SHP77 (cell line): ENCODE measurements at places on chromosomes 2 and 18.

- no peak for DNase-seq
Measured at GRCh38 chr2:43083710-43084698, 142.4 kb downstream of the ZFP36L2 start.

GRCh38 chr2:55309446-55309845 is 40.4 kb upstream of the MTIF2 start:
- no peak for DNase-seq

GRCh38 chr2:120719491-120719890 is 16.2 kb upstream of the GLI2 start:
- DNase-seq: no peak

DNA sequence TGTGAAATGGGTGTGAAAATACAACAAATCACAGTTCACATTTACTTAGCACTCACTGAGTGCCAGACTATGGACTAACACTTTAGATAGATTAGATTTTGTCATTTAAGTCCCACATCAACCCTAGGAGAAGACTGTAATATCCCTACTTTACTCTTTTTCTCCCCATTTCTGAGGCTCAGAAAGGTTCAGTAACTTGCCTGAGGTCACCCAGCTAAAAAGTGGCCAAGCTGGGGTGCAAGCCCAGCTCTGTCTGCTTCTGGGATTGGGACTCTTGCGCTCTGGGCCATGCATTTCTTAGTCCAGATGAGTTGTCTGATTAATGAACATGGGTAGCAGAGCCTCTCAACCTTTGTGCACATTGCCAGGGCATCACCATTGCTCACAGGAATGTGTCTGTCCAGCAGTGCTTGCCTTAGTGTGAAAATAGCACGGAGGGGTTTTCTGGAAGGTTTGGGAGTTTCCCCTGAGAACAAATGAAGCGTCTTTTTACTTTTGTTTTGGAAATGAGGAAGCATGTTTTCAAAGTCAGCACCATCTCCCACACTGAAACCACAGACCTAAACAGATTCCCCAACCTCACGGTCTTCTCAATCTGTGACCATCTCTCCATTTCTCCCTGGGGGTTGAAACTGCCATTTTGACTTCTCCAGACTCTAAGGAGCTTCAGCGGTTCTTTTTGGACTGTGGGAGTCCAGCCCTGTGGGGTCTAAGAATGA is 31.9 kb downstream of the NRP2 start:
- no peak for DNase-seq

DNA sequence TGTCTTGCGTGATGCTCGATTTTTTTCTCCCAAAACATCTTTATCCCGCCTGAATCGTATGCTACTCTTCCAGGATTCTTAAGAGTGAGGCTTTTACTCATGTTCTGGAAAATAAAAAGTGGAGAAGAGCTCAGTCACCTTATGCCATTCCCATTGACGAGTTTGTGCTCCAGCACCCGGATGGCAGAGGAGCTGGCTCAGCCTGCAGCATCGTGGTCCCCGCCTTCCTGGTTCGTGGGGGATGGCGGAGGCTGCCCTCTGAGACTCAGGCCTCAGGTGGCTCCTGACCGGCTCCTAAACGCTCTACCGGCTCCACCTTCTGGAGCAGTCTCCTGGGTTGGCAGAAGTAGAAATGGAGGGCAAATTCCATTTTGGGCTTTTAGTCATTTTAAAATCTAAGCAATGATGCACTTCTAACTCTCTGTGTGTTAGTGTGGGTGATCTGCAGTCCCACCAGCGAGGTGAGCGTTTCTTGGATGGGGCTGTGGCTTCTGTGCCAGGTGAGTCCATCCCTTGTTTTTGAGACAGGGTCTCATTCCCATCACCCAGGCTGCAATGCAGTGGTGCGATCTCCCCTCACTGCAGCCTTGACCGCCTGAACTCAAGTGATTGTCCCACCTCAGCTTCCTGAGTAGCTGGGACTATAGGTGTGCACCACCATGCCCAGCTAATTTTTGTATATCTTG is 27.8 kb downstream of the RTP5 start:
- DNase-seq: no peak

DNA sequence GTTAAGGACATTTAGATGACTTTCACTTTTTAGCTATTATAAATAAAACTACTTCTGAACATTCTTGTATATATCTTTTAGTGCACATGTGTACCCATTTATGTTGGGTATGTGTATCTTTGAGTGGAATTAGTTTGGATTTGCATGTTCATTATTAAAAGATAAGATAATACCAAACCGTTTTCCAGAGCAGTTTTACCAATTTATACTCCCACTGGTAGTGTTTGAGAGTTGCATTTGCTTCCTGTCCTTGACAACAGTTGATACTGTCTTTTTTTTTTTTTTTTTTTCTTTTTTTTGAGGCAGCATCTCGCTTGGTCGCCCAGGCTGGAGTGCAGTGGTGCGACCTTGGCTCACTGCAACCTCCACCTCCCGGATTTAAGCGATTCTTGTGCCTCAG is 23.3 kb downstream of the SLC30A6 start:
- DNase-seq: no peak

DNA sequence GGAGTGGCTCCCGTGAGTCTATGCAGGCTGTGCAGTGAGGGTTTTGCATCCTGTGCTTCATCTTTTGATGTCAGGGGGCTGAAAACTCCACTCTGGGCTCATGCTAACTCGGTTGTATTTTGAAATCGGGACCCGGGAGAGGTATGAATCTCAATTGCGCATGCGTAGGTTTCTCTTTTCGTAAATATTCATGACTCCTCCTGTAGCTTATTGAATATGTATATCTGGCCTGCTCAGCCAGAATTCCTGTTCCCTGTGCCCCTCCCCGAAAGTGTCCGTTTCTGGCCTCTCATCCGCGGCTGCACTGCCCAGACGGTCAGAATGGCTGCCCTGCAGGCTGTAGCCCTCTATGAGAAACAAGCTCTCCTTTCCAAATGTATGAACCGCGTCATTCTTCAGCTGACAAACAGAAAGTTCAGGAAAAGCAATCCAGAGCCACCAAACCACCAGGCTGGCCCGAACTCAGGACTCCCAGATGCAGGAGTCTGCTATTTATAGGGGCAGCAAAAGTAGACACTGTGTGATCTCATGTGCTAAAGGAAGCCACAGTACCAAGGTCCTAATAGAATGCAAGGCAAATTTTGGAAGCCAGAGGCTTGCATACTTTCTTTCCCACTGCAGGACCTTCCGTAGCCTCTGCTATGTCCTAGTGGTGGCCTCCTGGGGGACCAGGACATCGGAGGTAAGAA is 41.7 kb downstream of the AKAIN1 start:
- DNase-seq: no peak

GRCh38 chr2:238668426-238668825 is 179.5 kb upstream of the TWIST2 start:
- no peak for DNase-seq

DNA sequence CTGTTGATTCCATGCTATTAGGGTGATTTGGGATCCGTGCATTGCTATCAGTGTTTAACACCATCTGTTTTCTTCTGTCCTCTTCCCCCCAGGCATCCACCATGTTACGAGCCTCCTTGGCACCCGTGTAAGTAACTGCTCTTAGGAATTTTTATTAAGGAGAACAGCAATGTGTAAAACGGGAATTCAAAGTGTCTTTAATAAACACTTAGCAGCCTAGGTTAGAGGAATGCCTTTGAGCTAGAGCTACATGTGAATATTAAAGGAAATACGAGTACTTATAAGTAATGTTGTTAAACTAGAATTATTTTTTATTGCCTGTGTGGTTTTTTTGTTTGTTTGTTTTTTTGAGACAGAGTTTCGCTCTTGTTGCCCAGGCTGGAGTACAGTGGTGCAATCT is 58.1 kb downstream of the ARMC9 start:
- no peak for DNase-seq

GRCh38 chr2:46096260-46096659 is 200.9 kb upstream of the EPAS1 start:
- no peak for DNase-seq

- no peak for DNase-seq
Measured at GRCh38 chr2:7094231-7094741, 177.1 kb downstream of the RNF144A start.

DNA sequence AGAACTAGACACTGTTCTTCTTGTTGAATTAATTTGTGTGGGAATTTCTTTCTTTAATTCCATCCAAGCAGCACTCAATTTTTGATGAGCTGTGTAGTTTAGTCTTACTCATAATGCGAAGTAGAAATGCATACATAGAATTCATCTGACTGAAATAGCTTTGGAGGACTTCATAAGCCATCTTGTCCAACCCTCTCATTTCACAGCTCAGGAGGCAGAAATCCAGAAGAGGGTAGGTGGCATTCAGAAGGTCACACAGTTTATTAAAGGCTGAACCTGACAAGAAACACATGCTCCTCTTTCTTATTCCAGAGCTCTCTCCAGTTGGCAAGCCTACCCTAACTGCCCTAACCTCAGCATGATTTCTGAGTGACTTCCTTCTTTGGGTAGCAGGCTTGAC is 169.2 kb upstream of the NOSTRIN start:
- no peak for DNase-seq

DNA sequence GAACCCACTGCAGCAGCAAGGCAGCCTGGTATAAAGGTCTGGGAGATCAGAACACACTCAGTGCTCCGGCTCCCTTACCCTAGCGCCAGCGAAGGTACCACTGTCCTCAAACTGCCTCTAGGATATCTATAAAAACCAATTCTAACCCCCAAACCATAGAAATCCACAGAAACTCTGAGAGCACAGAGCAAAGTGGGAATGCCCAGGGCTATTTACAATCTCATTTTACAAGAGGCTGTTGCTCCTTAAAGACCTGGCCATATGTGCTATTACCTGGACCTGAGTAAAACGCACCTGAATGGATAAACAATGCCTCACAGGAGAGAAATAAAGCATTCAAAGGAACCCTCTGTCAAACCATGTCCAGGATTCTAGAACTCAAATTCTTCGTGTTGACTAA is 4.3 kb downstream of the STK39 start:
- DNase-seq: no peak

DNA sequence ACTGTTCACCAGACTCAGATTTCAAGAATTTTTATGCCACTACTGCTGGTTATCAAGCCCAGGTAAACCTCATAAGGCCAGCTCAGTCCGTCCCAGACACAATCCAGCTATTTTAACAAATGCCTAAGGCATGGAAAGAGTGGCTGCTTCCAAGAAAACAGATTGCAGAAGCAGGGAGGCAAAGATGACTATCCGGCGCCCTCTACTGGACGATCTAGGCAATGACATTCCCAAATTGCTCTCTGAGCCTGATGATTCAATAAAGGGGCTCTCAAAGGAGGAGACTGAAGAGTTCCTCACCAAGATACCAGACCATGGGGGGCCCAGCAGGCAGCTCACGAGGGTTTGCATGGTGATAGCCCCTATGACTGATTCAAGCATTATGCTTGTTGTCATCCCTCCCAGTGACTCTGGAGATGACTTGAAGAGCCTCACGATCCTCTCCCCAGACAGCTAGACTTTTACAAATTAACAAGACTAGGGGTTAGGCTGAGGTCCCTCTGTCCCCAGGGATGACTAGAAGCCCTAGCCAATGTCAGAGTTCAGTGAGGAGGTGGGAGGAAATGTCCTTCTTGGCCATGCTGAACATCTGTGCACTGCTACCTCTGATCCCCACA is 25.0 kb downstream of the SERPINB8 start:
- DNase-seq: peak; percentile 23

DNA sequence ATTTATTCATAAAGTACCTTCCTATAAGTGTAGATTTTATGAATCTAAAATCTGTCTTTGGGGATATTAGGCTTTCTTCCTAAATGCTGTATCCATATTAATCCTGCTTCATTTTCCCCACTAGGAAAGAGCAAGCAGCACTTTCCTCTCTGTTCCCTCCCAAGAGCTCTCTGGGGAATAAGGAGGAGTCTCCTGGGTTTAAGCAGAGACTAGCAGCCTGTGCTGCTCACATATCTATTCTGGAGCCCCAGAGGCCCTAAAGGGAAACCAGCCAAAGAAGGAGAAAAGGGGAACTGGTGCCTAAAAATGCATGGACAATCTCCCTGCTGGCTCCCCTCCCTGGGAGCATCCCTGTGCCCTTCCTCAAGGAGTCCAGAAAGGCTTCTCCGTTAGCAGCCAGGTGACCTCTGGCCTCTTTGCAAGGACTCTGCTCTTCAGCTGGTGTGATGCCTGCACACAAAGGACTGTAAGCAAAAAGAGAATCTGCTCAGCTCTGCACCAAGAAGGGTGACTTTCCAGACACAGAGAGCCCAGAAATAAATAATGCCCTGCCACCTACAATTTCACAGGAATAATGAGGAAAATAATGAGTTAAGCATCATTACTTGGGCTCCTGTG is 270.6 kb downstream of the SS18 start:
- DNase-seq: no peak
